Upper lobe of right lung (tissue), 1 donor: ENCODE measurements at places on chromosomes 12 and 14.

- H3K27ac ChIP-seq, result no peak overlapping the region
- H3K4me1 ChIP-seq, result peaks cover 52% of the 10 kb centered on the region
- no peaks in the 10 kb centered on the region for H3K36me3 ChIP-seq
- H3K4me3 ChIP-seq, result no peak overlapping the region
These were observed 89.0 kb downstream of the BORCS5 start for GRCh38 chr12:12445882-12446181.

DNA sequence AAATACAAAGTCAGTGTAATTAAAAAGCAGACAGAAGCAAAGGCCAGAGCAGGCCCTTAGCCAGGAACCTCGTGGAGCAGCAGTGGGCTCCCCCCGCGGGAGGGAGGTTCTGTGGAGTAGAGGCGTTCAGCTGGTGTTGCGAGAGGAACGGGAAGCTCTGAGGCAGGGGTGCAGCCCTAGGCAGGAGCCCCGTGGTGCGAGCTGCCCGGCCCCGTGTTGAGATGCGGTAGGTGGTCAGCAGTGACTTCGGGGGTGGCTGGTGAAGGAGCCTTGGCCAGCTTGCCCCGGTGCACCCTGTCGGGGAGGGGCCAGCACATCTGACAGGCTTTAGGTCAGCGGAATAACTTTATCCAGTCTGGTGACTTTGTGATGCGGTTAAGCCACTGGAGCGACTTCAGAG is 46.2 kb downstream of the SFSWAP start:
- no peak overlapping the region for H3K27ac ChIP-seq
- peaks cover 82% of the 10 kb centered on the region for H3K36me3 ChIP-seq
- H3K4me3 ChIP-seq, result no peak overlapping the region
- no peak for DNase-seq
- no peaks in the 10 kb centered on the region for H3K4me1 ChIP-seq
- no peaks in the 10 kb centered on the region for H3K27me3 ChIP-seq

GRCh38 chr12:89454080-89454848 is 70.3 kb downstream of the GALNT4 start:
- peaks cover 44% of the 10 kb centered on the region for H3K4me1 ChIP-seq
- H3K36me3 ChIP-seq, result no peaks in the 10 kb centered on the region
- no peaks in the 10 kb centered on the region for H3K27me3 ChIP-seq
- peak overlapping the region; percentile 84 for H3K27ac ChIP-seq
- H3K4me3 ChIP-seq, result no peak overlapping the region

- no peaks in the 10 kb centered on the region for H3K27me3 ChIP-seq
- no peak overlapping the region for H3K27ac ChIP-seq
- no peaks in the 10 kb centered on the region for H3K4me1 ChIP-seq
These were observed 51.4 kb downstream of the WASHC3 start for GRCh38 chr12:102010265-102010994.

GRCh38 chr14:44154446-44154845 is 352.6 kb downstream of the FSCB start:
- no peaks in the 10 kb centered on the region for H3K36me3 ChIP-seq
- H3K4me3 ChIP-seq, result no peak overlapping the region
- DNase-seq, result no peak
- no peak overlapping the region for H3K27ac ChIP-seq
- H3K27me3 ChIP-seq, result no peaks in the 10 kb centered on the region

DNA sequence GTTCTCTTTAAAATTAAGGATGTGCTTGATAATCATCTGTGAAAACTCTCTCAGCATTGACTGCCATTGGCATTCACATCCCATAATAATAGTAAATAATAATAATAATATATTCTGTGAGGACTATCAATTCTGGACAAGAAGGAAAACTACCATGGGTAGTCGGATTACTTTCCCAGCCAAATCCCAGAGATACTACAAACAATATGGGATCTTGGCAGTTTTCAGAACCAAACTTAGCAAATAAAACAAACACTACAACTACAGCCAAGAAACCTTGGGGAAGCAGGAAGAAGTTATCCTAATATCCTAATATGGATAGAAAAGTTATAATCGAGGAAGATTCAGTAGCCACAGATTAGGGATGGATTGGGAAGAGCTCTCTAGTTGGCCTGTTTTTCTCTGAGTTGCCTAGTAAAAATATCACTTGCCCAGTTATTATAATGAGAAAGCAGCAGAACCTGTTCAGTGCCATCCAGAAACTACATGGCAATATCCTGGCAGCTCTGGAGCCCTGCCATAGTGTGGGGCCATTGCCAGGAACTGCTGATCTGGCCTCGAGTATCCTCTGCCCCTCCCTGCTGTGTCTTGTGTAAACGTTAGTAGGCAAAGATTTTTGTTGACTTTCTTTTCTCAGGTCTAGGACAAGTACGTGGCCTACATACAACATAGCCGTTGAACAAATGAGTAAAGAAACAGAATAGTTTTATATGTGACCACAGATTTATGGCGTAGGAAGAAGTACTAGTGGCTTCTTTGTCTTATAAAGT is 193.5 kb downstream of the SLC2A13 start:
- no peak overlapping the region for H3K4me3 ChIP-seq
- peak overlapping the region; percentile 4 for H3K27ac ChIP-seq
- no peaks in the 10 kb centered on the region for H3K4me1 ChIP-seq
- DNase-seq, result peak; percentile 91

GRCh38 chr12:45244561-45245343 is 28.9 kb downstream of the ANO6 start:
- no peak overlapping the region for H3K4me3 ChIP-seq
- peaks cover 28% of the 10 kb centered on the region for H3K4me1 ChIP-seq
- no peaks in the 10 kb centered on the region for H3K27me3 ChIP-seq
- H3K27ac ChIP-seq, result peak overlapping the region; percentile 1
- DNase-seq, result no peak
- H3K36me3 ChIP-seq, result no peaks in the 10 kb centered on the region

DNA sequence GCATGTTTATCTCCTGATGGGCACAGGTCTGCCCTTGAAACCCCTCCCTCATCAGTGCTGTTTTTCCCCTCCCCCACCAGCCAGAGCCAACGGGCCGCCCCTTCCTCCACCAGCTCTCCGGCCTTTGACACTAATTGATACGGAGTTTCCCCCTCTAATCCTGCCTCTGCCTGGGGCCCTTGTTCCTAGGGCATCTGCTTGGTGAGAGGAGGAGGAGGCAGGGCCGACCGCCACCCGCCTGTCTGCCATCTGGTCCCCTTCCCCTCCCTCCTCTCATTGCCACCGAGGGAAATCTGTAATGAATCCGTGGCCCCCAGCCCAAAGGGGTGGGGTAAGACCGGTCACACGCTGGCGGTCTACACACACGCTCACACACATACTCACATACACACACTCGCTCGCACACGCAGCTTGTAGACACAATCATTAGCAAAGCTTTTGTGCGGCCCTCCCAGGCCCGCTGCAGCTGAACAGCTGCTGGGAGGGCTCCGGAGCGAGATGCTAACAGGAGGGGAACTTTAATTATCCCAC is 27.4 kb downstream of the SRRM4 start:
- peaks cover 23% of the 10 kb centered on the region for H3K27me3 ChIP-seq
- no peak overlapping the region for H3K27ac ChIP-seq
- no peak for DNase-seq
- no peaks in the 10 kb centered on the region for H3K4me1 ChIP-seq
- no peaks in the 10 kb centered on the region for H3K36me3 ChIP-seq

- H3K4me1 ChIP-seq, result no peaks in the 10 kb centered on the region
- H3K36me3 ChIP-seq, result no peaks in the 10 kb centered on the region
- no peak for DNase-seq
- H3K27ac ChIP-seq, result no peak overlapping the region
- no peaks in the 10 kb centered on the region for H3K27me3 ChIP-seq
These were observed 178.2 kb downstream of the PIK3C2G start for GRCh38 chr12:18439541-18439940.

- no peaks in the 10 kb centered on the region for H3K27me3 ChIP-seq
- peaks cover 17% of the 10 kb centered on the region for H3K4me1 ChIP-seq
- no peaks in the 10 kb centered on the region for H3K36me3 ChIP-seq
- no peak for DNase-seq
These were observed 12.1 kb downstream of the ASB2 start for GRCh38 chr14:93964281-93964680.

- H3K4me3 ChIP-seq, result no peak overlapping the region
- no peaks in the 10 kb centered on the region for H3K36me3 ChIP-seq
- H3K27ac ChIP-seq, result no peak overlapping the region
- no peak for DNase-seq
- no peaks in the 10 kb centered on the region for H3K27me3 ChIP-seq
- H3K4me1 ChIP-seq, result peaks cover 4% of the 10 kb centered on the region
These were observed 29.9 kb upstream of the YBX3 start for GRCh38 chr12:10753059-10753458.

DNA sequence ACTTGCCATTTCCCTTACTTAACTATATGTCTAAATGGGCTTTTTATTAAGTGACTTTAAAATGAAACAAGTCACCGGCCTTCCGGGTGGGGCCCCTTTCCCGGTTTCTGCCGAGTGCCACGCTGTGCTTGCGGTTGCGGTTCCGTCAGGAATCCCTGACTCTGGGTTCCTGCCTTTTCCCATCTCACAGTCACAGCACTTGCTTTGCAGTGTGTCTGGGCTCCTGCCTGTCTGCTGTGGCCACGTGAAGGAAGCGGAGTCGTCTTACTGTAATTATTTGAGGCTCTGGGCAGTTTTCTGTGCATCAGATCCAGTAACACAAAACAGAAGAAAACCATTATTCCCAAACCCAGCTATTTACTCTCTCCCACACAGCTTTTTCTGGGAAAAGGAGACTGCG is 44.0 kb upstream of the FRMD6 start:
- H3K4me3 ChIP-seq, result no peak overlapping the region
- H3K27me3 ChIP-seq, result no peaks in the 10 kb centered on the region
- H3K36me3 ChIP-seq, result no peaks in the 10 kb centered on the region
- DNase-seq, result no peak
- H3K27ac ChIP-seq, result no peak overlapping the region
